Epithelial cell of proximal tubule (primary cell): ENCODE measurements at places on chromosomes 12 and 14.

DNA sequence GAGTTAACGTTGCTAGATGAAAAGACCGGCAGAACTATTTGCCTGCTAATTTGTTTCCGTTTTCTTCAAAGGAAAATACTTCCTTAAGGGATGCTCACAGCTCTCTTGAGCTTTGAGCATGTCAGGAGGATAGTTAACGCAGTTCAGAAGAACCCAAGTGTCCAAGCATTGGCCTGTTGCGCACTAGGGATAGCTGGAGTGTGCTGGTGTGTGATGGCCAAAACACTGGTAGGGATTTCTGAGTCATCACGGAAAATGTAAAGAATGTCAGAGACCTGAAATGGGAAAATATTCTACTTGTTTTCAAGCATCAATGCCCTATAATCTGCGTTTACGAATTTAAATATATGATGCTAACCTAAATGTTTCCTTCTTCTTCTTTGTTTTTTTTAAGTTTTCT is 97.8 kb downstream of the VRK1 start:
- DNase-seq, result no peak

DNA sequence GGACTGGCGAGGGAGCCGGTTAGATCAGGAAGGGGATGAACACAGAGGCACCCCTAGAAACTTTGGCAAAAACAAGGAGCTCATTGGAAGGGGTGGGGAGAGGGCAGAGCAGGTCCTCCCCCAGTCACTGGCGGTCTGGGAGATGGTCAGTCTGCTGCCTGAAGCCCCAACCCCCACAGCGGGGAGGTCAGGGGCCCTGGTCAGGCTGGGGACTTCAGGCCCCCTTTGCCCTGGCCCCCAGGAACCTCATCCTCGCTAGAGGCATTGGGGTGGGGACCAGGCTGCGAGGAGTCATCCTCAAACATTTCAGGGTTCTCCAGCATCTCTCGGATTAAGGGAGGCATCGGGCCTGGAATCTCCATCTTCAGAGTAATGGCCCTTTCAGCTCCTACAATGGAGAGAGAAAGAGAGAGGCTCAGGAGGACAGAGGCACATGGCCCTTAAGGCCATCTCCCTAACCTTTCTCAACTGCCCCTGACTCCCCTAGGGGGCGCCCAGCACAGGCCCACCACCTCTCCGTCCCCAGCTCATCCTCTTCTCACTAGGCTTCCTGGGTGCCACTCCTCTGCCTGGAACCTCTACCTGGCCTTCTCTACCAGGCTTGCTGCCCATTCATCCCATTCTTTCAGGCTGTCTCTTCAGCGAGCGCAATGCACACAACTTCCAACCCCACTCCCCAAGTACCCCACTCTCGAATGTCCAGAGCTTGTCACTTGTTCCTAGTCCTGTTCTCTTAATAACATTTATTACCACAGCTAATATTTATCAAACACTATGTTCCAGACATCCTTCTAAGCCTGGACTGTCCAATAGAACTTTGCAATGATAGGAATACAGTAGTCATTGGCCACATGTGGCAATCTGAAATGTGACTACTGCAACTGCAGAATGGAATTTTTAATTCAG is 4.7 kb upstream of the ITGB7 start:
- DNase-seq, result no peak

- no peak for DNase-seq
These were observed 975.1 kb downstream of the BCL11B start for GRCh38 chr14:98296895-98297294.

- DNase-seq, result no peak
These were observed 10.2 kb upstream of the SERPINA9 start for GRCh38 chr14:94485944-94486841.

GRCh38 chr12:10736463-10736862 is 13.3 kb upstream of the YBX3 start:
- DNase-seq, result no peak

DNA sequence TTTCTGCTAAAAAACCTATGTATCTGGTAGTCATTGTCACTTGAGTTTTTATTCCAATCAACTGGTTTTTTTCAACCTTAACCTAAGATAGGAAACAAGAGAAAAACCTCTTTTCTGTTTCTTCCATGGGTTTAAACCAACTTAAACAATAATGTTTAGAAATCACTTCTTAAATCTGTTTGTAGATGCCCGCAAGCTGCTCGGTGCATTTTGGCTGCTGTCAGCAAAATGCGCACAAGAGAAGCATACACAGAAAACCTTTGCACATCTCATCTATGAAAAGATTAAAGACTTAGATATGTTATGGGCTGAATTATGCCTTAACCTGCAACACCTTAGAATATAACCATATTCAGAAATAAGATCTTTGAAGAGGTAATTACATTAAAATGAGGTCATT is 299.8 kb downstream of the ITPR2 start:
- no peak for DNase-seq
